Femur (tissue), 1 donor: ENCODE measurements at places on chromosomes 11 and 22.

- no peak for DNase-seq
Measured at GRCh38 chr22:30251711-30252110, 5.2 kb upstream of the LIF start.

GRCh38 chr11:69651834-69652620 lies 11.1 kb downstream of the CCND1 start:
- DNase-seq = no peak

- DNase-seq = no peak
Measured at GRCh38 chr11:75812542-75813040, 2.4 kb upstream of the UVRAG start.

DNA sequence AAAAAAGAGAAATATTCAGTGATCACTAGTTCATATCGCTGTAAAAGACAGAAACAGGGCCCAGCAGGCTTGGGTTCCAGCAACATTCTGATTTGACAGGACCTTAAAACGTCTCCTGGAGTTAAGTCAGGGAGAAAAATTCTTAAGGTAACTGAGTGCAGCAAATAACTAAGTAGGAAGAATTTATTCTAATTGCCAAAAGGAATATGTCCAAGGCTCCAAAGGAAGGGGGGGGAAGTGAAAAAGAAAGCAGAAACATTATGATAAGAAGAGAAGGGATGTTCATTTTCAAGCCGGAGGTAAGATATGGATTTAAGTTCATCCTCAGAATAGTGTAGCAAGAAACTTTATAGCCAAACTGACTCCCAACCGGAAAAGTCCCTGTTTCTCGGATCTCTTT lies 90.4 kb downstream of the WT1 start:
- no peak for DNase-seq

DNA sequence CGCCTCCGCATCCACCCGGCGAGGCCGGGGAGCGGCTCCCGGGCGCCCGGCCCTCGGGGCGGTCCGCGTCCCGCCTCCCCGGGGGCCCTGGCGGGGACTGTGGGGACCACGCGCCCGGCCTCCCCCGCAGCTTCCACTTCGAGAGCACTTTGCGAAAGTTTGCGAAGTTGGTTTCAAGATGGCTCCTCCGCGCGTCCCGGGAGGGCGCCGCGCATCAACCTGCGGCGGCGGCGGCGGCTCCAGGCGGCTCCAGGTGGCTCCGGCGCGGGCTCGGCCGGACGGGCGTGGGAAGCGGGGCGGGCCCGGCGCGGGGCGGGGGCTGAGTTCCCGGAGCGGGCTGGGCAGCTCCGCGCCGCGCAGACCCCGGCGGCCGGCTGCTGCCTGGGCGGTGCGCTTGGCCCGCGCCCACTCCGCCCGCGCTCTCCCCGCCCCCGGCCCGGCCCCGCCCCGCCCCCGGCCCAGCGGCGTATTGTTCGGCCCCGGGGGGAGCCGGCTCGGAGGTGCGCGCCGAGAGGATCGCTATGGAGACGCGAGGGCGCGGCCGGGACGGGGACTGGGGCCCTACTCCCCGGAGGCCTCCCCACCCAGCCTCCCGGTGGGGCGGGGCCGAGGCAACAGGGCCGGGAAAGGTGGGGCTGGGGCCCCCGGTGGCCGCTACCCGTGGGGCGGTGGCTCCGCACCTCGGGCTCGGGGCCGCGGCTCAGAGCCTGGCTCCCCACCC lies at the start of gene CELSR1:
CELSR1 (minus strand) TSS at position 396 of the 721 bp plus-strand sequence. CDS start 450 bp downstream, outside the sequence.
- DNase-seq = peak; percentile 50

DNA sequence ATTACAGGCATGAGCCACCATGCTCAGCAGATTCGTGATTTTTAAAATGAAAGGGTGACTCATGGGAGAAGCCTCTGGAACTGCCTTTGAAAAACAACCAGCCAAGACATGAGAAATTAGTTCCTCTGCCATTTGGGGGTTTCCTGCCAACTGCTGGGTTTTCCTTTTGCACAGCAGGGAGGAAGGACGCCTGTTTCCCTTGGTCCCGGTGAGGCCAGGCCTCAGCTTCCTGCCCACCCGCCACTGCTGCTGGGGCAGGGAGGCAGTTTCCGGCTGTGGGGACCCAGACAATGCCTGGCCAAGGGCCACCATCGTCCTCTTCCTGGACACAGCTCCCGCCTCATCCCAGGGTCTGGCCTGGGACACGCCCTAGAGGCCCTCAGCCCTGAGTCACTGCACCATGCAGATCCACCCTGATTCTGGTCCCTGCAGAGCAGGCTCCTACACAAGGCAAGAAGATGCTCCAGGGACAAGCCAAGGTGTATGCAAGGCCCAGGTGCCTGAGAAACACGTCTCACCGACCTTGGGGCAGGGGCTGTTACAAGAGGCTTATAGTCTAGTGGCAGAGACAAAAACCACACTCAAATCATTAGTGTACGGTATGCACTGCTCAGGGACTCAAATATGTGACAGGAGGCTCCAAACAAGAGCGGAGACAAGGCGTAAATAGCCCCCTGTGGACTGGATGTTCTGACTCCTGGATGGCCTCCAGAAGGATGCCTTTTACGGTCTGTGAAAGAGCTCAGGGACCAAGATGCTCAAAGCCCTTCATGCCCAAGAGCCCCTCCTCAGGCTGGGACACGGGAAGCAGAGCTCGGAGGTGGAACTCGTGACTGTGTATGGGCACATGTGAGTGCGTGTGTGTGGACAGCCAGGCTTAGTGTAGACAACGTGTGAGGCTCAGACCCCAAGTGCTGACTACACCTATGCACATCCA lies 10.0 kb downstream of the PPM1F start:
- peak; percentile 84 for DNase-seq

GRCh38 chr11:33723238-33723881 lies 12.9 kb downstream of the CD59 start:
- DNase-seq = peak; percentile 25

- no peak for DNase-seq
Measured at GRCh38 chr11:30282289-30282631, 40.6 kb upstream of the ARL14EP start.

DNA sequence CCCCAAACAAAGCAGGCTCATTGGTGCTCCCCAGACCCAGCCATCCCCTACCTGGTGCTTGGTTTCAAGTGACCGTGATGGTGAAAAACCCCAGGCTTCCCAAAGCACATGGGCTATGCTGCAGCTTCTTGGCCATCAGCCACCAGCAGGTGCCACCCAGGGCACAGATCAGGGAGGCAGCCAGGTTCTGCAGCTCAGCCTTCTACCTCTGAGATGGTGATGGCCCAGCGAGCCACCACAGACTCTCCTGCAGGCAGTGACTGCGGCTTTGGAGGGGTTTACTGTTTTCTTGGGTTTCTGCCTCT lies 70.0 kb upstream of the ALX4 start:
- DNase-seq = no peak
